ENCODE measurements at places on chromosomes 12 and 14.

GRCh38 chr14:65411656-65412031 lies 886 bp upstream of the FUT8 start:
- peak; percentile 89 for DNase-seq

DNA sequence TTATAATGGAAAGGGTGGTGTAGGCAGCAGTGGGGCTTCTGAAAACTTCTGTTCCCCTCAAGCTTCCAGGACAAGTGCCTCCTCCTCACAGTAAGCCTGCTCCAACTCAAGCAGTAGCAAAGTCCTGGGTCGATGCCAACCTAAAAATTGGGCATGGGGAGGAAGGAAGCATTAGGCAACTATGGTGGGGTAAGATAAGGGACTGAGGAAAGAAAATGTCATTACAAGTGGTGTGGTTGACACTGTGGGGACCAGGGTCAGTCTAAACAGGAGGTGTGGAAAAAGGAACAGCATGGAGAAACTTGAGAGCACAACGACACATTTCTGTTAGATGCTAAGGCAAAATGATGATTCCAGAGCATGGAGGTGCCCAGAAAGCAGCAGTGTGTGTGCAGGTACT lies 34.9 kb downstream of the WIF1 start:
- DNase-seq: no peak

- no peak for DNase-seq
Measured at GRCh38 chr12:31958569-31959160, 550 bp upstream of the RESF1 start.

GRCh38 chr12:127306604-127307215 lies 960.3 kb upstream of the TMEM132C start:
- no peak for DNase-seq

DNA sequence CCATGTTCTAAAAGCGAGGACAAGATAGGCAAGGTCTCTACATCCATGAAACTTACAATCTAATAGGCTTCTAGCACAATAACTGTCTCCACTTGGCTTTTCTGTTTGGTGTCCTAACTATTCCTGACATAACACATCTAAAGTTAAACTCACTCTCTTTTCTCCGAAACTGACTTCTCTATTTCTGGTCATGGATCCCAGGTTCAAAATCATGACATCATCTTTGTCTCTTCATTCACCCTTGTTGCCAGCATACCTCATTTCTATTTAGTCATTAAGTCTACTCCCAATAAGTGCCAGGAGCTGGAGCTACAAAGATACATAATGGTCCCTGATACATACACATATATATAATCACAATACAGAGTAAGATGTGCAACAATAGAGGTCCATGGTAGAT lies 53.9 kb upstream of the CEP83 start:
- DNase-seq: no peak

GRCh38 chr14:36510078-36510799 lies 9.8 kb downstream of the NKX2-1 start:
- no peak for DNase-seq

GRCh38 chr12:113077057-113077858 lies 20.7 kb downstream of the DTX1 start:
- no peak for DNase-seq

DNA sequence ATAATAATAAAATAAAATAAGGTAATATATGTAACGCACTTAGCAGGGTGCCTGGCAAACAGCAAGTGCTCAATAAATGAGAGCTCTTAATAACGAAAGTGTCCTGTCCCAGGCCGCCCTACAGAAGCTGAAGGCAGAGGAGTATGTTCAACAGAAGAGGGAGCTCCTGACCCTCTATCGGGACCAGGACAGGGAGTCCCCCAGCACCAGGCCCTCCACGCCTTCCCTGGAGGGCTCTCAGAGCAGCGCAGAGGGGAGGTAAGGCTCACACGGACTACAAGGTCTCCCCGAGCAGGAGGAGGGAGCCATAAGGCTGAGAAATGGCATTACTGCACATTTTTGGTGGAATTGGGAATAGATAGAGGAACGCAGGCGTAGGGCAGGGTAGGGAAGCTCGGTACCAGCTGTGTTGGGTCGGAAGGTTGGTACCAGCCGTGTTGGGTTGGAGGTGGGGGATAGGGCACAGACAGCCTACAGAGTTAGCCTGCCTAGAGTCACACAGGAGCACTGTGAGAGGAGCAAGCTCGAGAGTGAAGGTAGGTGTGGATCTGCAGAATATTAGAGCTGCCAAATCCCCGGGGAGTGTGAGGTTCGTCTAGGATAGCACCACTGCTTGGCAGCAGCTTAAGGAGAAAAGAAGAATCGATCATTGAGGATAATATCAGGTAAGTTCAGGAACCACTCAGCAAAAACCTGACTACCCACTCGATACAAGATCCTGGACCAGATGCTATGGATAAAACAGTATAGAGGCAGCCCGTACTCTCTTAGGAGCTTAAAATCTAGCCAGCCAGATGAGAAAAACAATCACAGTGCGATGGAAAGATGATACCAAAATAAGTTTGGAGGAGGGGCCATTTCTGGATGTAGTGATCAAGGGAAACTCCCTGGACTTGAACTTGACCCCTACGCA lies 15.3 kb downstream of the TNFRSF1A start:
- DNase-seq: no peak

- DNase-seq: no peak
Measured at GRCh38 chr12:117067638-117068037, 31.6 kb downstream of the TESC start.

- DNase-seq: no peak
Measured at GRCh38 chr14:40053416-40053815, 621.2 kb upstream of the FBXO33 start.

- DNase-seq: no peak
Measured at GRCh38 chr12:31315784-31316465, 10.0 kb downstream of the SINHCAF start.

- no peak for DNase-seq
Measured at GRCh38 chr14:69247676-69248440, 12.1 kb upstream of the GALNT16 start.

GRCh38 chr14:101481557-101481956 lies 79.7 kb upstream of the DIO3 start:
- no peak for DNase-seq

- peak; percentile 51 for DNase-seq
Measured at GRCh38 chr12:119544765-119545625, 48.6 kb upstream of the TMEM233 start.

DNA sequence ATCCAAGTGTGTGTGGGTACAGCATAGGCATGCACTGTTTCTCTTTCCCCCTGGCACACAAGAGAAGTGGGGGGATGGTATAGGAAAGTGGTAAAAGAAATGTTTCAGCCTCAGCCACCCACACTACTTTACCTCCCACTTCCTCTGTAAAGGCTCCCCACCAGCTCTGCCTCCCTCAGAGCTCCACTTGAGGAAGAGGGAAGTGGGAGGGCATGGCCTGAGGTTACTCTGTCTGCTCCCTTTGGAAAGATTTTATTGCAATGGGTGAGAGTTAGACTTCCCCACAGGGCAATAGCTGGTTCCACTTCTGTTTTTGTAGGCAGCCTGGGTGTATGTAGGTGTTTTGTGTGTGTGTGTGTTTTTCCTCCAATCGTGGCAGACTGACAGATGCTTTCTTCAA lies 145.3 kb downstream of the SSPN start:
- DNase-seq: no peak

DNA sequence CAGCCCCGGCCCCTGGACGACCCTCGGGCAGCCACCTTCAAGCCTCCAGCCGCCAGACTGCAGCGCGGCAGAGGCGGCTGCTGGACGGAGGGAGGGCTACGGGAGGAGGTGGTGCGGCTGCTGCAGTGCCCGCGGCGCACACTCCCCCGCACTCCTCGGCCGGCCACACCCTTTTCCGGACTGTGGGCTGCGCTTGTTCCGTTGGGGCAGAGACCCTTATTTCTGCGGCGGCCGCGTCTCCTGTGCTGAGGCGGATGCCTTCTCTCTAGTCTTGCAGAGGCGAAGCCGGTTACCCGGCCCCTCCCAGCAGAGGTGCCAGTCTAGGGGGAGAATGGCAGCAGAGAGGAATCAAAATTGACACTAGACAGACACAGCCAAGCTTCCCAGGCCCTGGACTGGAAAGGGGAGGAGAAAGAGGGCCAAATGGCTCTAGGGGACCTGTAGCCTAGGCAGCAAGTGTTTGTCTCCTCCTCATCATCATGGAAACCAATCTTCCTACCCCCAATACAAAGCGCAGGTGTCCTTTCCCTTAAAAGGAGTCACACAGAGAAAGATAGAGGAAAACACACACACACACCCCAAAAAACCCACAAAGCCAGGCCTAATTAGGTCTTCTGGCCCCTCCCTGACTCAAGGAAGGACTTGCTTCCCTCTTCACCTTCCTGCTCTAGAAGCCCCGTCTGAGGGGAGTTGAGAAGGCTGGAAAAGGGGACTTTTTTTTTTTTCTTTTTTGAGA lies 1.3 kb downstream of the ESYT1 start:
- peak; percentile 89 for DNase-seq

- no peak for DNase-seq
Measured at GRCh38 chr12:106114447-106115068, 24.2 kb downstream of the NUAK1 start.

- DNase-seq: no peak
Measured at GRCh38 chr14:33691907-33692306, 259.0 kb downstream of the EGLN3 start.

DNA sequence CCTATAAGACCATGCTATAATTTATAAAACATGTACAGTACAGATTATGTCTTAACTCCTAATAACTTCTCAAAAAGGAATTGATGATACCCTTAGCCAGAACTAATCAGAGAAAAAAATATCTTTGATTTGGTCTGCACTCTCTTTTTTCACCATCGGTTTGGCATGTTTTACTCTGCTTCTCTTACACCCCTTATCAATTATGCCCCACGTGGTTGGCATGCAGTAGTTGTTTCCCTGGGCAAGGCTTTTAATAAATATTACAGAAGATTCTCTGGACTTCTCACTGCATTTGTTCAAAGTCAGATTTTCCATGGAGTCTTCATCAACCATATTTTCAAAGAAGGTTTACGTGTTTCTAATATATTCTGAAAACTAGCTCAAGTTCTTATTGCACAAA lies 167.4 kb upstream of the LRIG3 start:
- DNase-seq: no peak

- DNase-seq: no peak
Measured at GRCh38 chr12:106299202-106299774, 3.2 kb upstream of the TCP11L2 start.

GRCh38 chr14:26866721-26867120 lies 268.9 kb upstream of the NOVA1 start:
- no peak for DNase-seq

- no peak for DNase-seq
Measured at GRCh38 chr12:50018968-50019367, 6.3 kb downstream of the RACGAP1 start.

- DNase-seq: no peak
Measured at GRCh38 chr12:9387450-9387849, 179.3 kb upstream of the PZP start.

GRCh38 chr14:65791191-65791981 lies 378.9 kb downstream of the FUT8 start:
- DNase-seq: no peak

GRCh38 chr12:49584591-49584990 lies 16.6 kb upstream of the MCRS1 start:
- DNase-seq: no peak

DNA sequence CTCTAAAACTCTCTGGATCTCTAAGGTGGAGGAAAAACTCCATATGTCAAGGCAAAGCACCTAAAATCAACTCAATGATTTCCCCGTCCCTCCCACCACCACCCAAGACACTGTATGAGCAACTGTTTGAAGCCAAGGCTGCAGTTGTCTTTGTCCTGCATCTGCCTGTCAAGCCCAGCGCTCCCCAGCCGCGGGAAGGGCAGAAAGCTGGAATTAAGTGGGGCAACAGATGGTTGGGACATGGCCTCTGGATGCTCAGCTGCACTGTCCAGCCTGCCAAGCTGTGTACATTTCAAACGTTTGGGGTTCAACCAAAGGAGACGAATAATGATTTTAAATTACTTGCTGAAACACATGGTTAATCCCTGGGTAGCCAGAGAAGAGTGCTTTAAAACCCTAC lies 42.2 kb upstream of the PTGR2 start:
- DNase-seq: no peak

GRCh38 chr12:131641315-131641714 lies 69.6 kb upstream of the SFSWAP start:
- DNase-seq: no peak

GRCh38 chr12:58007875-58008274 lies 66.5 kb downstream of the ATP23 start:
- DNase-seq: no peak

GRCh38 chr12:27001663-27002062 lies 12.5 kb downstream of the TM7SF3 start:
- DNase-seq: no peak

DNA sequence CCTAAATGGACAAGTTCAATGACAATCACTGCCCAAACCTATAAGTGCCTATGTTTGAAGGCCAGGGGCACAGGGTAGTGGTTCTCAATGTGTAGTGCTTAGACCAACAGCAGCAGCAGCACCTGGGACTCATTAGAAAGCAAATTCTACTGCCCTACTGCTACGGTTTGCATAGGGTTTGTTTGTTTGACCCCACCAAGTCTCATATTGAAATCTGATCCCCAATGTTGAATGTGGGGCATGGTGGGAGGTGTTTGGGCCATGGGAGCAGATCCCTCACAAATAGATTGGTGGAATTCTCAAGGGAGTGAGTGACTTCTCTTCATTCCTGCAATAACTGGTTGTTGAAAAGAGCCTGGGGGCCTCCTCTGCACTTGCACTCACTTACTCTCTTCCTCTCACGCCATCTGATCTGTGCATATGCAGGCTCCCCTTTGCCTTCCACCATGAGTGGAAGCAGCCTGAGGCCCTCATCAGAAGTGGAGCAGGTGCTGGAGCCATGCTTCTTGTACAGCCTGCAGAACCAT lies 39.5 kb downstream of the PPM1H start:
- no peak for DNase-seq

DNA sequence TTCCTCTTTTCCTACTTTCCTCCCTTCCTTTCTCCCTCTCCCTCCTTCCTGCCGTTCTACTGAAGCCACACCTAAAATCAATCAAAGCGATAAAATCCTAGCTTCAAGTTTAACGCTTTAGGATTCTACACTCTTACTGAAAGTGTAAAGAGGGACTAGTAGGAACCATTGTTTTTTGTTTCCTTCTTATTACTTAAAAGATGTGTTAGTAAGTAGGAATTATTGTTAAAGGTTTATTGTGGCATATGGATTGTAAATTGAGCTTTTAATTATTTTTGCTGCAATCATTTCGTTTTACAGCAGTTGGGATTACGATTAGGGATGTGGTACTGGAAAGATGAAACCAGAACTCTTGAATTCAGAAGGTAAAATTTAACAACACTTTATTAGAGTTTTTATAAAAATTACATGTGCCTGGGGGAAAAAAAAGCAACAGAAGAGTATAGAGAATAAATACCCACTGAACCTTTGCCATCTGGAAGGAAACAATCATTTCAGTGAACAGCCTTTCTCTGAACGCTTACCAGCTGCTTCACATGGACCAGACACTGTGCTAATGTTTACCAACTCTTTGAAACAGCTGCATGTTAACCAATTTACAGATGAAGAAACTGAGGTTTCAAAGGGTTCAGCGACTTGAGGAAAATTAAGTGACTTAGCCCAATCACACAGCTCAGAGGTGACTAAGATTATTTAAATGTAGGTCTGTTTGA lies 1.0 kb downstream of the PPP1R36 start:
- no peak for DNase-seq

GRCh38 chr14:93146119-93146518 lies 30.4 kb upstream of the ITPK1 start:
- DNase-seq: no peak

- DNase-seq: no peak
Measured at GRCh38 chr12:81297601-81298000, 219.7 kb downstream of the ACSS3 start.

Data from stimulated activated effector memory CD8-positive, alpha-beta T cell treated with anti-CD3 and anti-CD28 coated beads, Interleukin-12 subunit alpha, Interleukin-12 subunit beta, amount 100 ng/mL, for 72 hours (primary cell).